ENCODE measurements at places on chromosomes 7 and 10. TPM values are rescaled to one million over a fixed set of nuclear protein-coding genes. Genes with fewer than 3 reads are reported as not detected.

TRIM74 gene
- not detected for total RNA-seq

TRIM73 gene
- 0.05 TPM for total RNA-seq

TEX36 gene
- total RNA-seq = not detected

SLC26A4 gene
- total RNA-seq = 1.3 TPM

PNLIPRP2 gene
- total RNA-seq = not detected

AP1S1 gene
- 198 TPM for total RNA-seq

ZNF425 gene
- 0.74 TPM for total RNA-seq

CASP2 gene
- total RNA-seq = 13.2 TPM

RTKN2 gene
- total RNA-seq = 0.27 TPM

STEAP1B gene
- total RNA-seq = 47.8 TPM

CPXM2 gene
- 7.0 TPM for total RNA-seq

CYP2C18 gene
- not detected for total RNA-seq

GRM3 gene
- not detected for total RNA-seq

RPEL1 gene
- not detected for total RNA-seq

TAS2R3 gene
- total RNA-seq = not detected

HMX2 gene
- total RNA-seq = not detected

TPK1 gene
- total RNA-seq = 17.7 TPM

PLEKHA8 gene
- 6.7 TPM for total RNA-seq

FERD3L gene
- not detected for total RNA-seq

BAIAP2L1 gene
- total RNA-seq = 2.4 TPM

C10orf143 gene
- total RNA-seq = not detected

SEC61A2 gene
- total RNA-seq = 3.8 TPM

DNAJC1 gene
- 26.7 TPM for total RNA-seq

ESYT2 gene
- 54.3 TPM for total RNA-seq

NXPH1 gene
- not detected for total RNA-seq

NRP1 gene
- 134 TPM for total RNA-seq

FOXI2 gene
- total RNA-seq = not detected
